ENCODE measurements at places on chromosomes 1 and 21.
A peak's percentile ranks its signal among the peaks of the same experiment; 100 is the strongest.

DNA sequence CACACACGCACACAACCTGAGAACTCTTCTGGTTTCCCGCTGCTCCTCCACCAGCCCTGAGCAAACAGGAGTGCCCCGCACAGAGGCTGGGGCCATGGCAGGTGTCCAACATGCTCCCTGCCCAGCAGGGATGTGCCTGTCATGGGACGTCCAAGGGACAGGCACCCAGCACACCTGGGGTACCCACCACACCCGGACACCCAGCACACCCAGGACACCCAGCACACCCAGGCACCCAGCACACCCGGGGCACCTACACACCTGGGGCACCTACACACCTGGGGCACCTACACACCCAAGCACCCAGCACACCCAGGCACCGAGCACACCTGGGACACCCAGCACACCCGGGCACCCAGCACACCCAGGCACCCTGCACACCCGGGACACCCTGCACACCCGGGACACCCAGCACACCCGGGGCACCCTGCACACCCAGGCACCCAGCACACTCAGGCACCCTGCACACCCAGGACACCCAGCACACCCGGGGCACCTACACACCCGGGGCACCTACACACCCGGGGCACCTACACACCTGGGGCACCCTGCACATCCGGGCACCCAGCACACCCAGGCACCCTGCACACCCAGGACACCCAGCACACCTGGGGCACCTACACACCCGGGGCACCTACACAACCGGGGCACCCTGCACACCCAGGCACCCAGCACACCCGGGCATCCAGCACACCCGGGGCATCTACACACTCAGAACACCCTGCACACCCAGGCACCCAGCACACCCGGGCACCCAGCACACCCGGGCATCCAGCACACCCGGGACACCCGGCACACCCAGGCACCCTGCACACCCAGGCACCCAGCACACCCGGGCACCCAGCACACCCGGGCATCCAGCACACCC is 37.9 kb downstream of the UBE2G2 start:
- no peak for DNase-seq

DNA sequence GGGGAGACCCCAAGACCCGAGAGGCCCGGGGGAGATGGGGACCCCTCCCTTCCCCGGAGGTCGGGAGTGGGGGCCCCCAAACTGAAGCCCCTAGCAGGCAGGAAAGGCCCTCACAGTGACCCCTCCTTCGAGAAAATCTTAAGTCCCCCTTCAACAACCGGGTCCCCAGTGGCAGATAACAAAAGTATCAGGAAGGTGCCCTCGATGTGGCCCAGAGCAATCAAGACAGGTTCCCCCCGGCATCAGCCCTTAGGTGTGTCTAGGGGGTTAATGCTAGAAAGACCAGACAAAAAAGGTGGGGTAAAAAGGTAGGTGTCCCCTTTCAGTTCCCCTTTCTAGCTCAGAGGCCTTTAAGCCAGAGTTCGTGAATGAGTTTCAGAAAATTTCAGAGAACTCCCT is 282 bp upstream of the ECE1 start:
- no peak for DNase-seq

DNA sequence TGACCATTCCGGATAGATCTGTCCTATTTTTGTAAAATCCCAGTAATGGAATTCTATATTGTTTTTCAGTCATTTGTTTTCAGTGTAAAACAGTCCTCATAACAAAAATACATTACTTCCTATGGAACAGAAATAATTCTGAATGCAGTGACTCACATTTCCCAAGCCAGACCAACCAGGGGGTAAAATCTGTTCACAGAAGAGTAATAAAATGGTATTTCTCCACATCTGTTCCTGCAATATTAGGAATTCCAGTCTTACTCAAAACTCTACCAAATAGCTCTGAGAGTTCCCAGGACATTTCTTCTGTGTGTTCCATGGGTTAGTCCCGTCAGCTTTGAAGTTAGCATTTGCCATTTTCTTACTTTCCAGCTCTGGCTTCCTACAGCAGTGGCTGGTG is 2.6 kb upstream of the DDR2 start:
- peak; percentile 76 for DNase-seq

DNA sequence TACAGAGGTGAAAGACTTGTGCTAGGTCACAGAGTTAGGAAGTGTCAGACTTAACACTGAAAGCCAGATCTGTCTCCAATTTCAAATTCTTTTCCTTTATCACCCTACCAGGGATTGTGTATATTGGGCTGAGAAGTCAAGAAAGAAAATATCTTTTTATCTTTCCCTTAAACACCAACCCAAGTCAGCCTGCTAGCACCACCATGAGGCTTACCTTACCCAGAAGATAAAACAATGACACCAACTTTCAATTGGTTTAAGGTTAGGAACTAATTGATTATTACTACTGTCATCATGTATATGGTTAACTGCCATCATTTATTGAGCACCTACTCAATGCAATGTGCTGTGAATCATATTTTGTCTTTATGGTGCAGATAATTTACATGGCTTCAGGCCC is 178.9 kb upstream of the FOXD3 start:
- DNase-seq: no peak

GRCh38 chr1:31938184-31938975 is at the start of gene PTP4A2:
PTP4A2 (minus strand) TSS chr1:31938368; CDS start chr1:31919065, 19,303 bp downstream.
- DNase-seq: peak; percentile 49

DNA sequence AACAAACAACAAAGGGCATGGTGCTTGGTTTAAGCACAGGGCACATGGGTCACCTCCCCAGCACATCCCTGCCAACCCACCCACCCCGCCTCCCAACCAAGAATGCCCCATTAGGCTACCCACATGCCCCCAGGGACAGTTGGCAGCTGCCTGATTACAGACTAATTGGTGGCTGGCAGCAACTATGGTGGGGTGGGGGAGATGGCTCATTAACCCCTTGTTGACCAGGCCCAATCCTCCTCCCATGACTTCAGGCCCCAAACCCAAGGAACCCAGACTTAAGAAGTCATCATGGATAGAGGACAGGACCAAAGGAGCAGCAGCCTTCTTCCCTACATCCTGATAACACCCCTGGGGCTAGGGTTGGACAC is 1.3 kb downstream of the RIMS3 start:
- no peak for DNase-seq

DNA sequence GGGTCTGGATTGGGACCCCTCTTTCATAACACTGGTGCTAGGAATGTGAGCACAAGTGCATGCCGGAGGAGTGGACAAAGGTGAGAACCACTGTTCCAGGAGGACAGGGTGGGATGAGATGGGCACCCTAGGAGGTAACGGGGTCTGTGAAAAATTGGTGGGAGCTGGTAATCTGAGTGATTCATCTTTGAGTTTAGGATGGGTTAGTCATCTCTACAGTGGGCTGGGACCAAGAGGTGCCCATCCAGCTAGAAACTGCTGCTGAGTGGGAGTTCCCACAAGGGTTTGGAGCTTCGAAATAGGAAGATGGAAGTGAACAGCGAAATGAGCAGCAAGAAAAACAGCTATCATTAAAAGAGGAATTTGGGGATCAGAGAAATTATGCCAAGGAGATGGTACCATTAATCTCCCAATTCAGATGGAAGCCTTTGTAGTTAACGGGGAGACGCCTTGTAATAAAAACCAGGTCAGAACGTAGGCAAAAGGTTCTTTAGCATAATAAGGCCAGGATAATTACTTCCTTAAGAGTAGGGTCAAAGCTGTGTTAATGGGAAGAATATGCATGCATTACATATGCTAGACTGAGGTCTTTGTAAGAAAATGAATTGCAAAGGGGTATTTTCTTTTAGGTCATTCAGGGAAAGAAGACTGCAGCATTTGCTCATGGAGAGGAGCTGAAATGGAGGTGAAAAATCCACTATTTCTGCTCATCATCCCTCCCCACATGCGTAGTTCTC is 55.5 kb downstream of the OLFML3 start:
- DNase-seq: no peak

DNA sequence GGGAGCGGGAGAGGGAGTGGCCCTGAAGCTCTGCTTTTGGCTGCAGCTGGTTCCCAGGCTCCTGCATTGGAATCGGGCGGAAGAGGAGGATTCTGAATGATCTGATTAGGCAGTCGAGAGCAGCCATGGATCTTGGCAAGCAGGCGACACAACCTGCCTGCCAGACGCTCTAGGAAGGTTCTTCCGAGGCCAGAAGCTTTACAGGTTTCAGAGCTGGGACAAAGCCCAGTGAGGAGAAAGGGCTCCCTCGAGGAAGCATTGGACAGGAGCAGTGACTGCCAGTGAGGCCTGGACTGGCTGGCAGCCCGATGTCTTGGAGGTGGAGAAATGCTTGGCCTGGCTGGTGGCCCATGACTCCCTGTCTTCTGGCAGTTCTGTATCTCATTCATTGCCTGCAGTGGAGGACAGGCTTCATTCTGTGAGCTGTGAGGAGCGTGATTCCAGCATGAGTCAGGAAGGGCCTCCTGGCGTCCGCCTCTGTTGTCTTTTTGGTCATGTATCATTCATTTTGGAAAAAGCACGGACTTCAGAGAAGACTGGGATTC is 132.7 kb upstream of the IPO9 start:
- peak; percentile 85 for DNase-seq

GRCh38 chr1:226733304-226733703 is 5.8 kb downstream of the ITPKB start:
- no peak for DNase-seq

DNA sequence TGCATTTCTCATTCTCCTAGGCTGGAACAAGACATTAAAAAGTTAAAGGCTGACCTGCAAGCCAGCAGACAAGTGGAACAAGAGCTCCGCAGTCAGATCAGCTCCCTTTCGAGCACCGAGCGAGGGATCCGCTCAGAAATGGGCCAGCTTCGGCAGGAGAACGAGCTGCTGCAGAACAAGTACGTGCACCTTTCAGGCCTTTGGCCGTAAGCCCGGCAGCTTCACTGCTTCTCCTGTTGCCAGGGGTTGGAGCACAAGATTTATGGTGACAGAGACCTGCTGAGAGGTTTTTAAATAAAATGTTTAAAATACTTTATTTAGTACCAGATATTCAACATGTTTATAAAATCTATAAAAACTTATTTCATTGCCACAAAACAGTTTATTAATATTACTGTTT is 53.4 kb downstream of the MACO1 start:
- DNase-seq: no peak

- no peak for DNase-seq
Measured at GRCh38 chr1:115797486-115797885, 29.0 kb upstream of the CASQ2 start.

DNA sequence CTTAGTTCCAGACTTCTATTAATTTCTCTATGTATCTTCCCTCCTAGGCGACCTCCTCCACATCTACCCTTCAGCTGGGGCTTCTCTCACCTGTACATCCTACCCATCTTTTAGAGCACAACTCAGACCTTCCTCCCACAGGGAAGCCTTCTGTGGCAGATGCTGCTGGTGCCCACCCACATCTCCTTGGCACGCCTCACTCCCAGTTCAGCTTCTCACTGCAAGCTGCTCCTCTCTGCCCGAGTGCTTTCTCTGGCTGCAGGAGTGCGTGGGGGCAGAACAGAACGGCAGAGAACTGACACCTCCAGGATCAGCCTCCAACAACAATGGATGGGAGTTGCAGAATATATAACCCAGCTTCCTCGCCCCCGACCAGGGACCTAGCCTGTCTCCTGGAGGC is 36.5 kb downstream of the ZBTB18 start:
- DNase-seq: no peak

GRCh38 chr1:196355206-196355786 is 252.9 kb downstream of the KCNT2 start:
- DNase-seq: no peak

- DNase-seq: no peak
Measured at GRCh38 chr1:203136409-203137042, 9.0 kb downstream of the ADORA1 start.

DNA sequence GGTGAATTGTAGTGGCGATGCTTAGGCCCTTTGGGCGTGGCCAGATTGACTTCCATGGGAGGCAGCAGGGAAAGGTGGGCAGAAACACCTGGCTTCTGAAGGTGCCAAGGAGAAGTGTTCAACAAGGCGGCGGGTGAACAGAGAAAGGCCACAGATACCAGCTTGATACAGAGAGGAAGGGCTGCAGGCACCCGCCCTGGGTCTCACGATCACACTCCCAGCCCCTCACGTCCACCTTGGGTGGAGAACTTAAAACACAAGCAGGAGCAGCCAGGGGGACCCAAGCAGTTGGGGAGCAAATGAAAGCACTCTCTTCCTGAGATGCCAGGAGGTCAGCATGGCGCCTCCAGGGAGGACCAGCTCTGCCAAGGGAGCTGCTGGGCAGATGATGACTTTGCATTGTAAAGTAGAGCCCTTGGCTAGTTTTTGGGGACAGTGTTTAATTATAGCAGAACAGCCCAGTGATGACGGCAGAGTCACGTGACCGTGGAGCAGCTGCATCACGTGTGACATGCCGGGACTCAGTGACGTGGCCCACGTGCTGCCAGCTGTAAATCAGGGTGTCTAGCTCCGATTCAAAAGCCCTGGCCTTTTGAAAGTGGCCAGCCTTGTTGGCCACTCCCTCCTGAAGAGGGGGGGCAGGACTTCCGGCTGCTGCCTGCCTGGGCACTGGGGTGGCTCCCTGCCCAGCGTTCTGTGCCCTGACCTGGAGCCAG is 19.0 kb downstream of the SLC37A1 start:
- no peak for DNase-seq

- no peak for DNase-seq
Measured at GRCh38 chr1:203173566-203173965, 2.1 kb downstream of the MYBPH start.

DNA sequence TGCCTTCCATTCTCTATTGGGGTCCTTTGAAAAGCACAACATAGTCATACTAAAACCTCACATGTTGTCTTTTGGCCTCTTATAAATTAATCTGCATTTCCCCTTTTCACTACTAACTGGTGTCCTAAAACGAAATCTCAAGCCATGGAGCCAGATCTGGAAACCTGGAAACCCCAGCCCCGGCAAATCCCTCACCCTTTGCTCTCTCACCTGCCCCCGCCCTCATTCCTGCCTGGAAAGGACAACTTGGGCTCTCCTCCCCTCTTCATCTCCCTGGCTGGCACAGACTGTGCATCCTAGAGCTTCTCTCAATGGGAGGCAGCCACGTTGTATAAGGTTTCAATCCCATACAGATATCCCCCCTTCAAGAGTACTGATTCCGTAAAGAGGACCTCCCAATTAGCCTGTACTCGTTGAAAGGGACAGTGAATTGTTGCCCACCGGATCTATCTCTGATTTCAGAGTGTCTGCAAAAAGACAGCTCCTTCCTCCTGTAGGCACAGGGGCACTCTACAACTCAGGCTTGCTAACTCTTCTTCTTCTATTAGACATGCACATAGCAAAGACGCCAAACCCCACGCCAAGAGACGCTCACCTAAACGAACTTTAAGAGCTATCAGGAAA is 1.4 kb downstream of the DUSP10 start:
- DNase-seq: no peak

Measured in BJ (cell line).